ENCODE measurements at places on chromosomes 5 and 9.

GRCh38 chr5:166377756-166378155 is 1913.7 kb upstream of the WWC1 start:
- no peak for DNase-seq

GRCh38 chr5:105754056-105754455 is 1916.7 kb downstream of the EFNA5 start:
- DNase-seq: no peak

GRCh38 chr9:76438841-76439588 is 20.0 kb upstream of the GCNT1 start:
- peak; percentile 45 for DNase-seq

DNA sequence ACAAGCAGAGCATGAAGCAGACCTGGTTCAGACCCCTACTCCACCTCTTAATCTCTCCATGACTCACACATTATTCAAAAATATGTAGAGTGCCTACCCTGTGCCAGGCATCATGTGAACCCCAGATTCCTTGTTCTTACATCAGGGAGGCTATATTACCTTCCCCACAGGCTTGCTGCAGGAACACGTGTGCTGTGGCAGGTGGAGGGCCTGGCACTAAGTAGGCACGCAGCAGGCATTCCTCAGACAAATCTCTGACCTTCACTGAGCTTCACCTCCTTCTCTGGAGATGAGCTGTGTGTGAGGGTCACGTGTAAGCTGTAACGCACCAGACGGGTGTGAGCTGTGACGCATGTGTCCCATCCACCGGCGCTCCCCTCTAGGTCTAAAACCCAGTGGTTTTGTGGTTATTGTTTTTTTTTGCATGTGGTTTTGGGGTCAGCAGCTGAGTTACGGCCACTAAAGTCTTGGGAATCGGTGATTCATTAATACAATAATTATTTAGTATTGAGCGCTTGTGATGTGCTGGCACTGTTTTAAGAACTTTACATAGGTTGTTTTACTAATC is 30.3 kb downstream of the ANGPTL2 start:
- no peak for DNase-seq
